Glomerular endothelial cell (primary cell): ENCODE measurements at places on chromosomes 4 and X.

GRCh38 chr4:41638866-41639265 lies 100.9 kb downstream of the LIMCH1 start:
- DNase-seq = no peak

GRCh38 chr4:87268411-87268810 lies 48.0 kb upstream of the KLHL8 start:
- no peak for DNase-seq

DNA sequence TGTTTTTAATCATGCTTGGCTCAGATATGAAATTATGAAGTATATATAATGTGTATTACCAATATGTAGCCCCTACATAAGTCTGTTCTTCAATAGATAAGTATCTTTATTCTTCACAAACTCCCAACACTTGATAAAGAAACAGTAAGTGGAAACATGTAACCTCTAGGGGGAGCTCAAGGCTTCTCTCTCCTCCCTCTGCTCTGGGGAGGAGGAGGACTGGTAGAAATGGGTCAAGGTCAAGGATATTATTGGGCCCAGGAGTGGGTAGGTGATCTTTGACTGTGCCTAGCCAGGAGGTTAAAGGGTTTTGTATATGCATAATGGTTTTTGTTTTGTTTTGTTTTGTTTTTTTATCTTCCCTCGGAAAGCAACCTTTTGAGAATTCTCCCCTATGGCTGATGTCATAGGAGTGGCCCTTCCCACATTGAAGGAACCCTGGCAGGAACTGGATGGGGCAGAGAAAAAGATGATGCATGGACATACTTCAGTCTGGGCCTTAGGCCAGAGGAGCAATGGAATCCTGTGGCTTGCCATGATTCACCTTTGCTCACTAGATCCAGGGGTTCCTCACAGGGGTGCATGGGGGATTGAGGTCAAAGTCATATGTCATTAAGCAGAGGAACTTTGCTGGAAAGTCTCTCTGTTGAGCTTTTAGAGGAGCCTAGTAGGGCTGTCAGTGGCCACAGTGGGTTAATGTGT lies 460.3 kb downstream of the MID1IP1 start:
- DNase-seq = peak; percentile 16

DNA sequence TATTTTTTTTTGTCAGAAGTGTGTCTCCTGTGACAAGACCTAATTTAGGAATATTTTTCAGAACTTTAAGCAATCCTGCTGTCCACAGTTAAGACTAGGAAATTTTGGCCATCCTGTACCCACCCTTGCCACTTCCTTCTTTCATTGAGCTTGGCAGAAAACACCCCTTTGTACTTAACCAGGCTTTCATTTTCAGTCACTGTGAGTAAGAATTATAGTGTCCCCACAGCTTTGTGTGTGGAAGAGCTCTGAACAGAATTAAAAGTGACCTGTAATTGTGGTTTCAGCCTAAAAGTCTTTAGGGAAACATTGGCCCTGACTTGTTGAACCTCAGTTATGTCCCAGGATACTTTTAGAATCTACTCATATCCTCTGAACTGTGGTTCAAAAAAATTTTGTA lies 153.7 kb upstream of the BMP3 start:
- no peak for DNase-seq

GRCh38 chr4:128303405-128303785 lies 15.8 kb upstream of the PGRMC2 start:
- no peak for DNase-seq

GRCh38 chr4:1471443-1472147 lies 65.4 kb upstream of the NKX1-1 start:
- no peak for DNase-seq

GRCh38 chr4:68372588-68372987 lies 22.7 kb upstream of the YTHDC1 start:
- no peak for DNase-seq

GRCh38 chrX:13051529-13052172 lies 7.2 kb upstream of the FAM9C start:
- no peak for DNase-seq

DNA sequence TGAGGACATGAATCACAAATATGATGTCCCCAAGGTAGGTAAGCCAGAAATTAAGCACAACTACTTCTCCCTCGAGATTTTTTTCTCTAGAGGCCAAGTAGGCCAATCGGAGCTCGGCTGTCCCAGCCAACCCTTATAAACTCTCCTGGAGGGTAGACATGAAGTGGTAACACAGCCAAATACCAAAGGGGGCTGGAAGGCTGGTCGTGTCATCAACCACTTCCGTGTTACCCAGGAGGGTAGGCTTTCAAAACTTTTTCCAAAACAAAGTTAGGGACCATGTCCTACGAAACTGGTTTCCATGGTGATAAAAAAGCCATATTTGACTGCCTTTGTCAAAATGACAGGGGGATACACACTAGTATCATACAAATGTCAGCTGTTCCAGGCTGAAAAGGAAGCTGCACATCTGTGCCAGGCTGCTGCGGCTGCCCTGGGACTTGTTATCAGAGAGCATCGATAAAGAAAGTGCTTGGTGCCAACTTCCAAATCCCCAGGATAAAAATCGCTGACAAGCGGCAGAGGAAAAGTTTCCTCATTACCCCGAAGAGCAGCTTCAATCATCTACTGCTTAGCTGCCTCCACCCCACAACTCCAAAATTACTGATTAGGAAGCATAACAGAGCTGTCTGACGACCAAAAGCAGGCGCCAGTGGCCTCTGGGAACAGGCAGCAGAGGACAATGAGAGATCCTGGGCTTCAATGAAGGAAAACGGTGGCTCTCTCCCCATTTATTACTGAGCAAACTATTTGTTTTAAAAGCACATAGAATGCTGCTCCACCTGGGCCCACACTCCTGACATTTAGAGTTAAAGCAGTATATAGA lies 20.8 kb downstream of the BCOR start:
- DNase-seq = no peak

DNA sequence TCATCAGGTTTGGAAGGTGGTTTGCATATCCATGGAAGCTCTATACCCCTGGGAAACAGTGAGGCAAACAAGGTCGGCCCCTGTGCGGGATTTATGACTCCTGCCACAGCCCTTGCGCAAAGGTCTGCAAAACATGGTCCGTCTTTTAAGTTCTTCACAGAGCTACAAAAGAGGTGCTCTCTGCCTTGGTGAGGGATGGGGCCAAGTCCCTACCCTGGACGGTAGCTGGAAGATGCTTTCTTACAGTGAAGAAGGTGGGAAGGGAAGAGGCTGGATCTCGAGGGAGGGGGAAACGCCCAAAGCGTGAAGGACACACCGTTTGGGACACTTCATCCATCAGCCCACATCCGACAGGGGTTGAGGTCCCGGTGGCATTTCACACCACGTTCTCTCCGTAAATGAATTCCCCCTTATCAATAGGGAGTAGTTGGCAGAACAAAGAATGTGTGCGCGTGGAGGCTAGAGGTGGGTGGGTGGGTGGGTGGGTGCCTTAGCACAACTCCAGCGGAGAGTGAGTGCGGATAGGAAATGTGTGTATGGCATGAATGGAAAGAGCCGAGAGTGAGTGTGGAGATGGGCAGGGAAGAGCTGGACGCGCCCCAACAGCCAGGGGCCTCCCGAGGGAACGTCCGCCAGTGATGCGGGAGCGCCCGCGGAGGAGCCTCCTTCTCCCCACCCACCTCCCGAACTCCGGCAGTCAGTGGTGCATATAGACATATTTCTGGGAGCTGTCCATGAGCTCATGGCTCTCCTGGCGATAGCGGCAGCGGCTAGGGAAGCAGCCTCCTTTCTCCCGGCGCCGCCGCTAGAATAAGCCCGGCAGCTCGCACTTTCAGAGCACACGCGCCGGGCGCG lies 68.3 kb downstream of the LARP7 start:
- no peak for DNase-seq

DNA sequence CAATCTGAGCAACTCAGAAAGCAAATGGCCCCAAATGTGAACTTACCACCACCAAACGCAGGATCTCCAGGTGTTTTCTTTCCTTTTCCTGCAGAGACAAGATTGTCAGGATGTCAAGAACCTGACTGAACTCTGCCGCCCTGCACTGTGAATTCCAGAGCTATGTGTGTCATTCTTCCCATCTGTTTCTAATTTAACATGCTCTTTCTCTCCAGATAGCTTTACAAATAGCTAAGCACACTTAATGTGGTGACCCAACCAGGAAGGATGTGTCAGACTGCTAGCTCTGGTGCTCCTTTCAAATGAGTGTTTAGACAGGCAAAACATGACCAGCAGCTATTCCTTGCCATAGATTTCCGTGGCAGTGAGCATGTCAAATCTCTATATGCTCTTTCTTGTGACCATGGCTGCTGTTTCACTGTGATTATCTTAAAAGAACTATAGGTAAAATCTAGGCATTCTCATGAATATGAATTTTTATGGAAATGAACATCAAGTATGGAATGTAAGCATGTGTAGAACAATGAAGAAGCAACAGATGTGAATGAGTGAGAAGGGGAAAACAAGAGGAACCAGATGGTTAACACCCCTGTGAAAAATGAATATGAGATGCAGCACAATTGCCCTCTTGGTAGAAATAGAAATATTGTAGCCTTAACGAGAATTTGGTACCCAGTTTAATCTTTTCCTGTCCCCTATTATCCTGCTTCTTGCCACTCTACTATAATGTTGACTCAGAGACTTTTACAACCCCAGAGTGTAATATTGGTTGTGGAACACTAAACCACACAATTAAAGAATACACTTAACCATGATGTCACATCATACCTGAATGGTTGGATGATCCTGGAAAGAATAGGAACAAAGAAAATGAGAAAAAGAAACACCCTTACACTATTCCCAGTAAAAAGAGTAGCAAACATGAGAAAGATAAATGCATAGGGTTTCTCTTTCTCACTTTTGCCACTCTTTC lies 247.8 kb upstream of the DKK2 start:
- DNase-seq = no peak

GRCh38 chr4:145824463-145824862 lies 114.2 kb downstream of the ZNF827 start:
- DNase-seq = no peak

DNA sequence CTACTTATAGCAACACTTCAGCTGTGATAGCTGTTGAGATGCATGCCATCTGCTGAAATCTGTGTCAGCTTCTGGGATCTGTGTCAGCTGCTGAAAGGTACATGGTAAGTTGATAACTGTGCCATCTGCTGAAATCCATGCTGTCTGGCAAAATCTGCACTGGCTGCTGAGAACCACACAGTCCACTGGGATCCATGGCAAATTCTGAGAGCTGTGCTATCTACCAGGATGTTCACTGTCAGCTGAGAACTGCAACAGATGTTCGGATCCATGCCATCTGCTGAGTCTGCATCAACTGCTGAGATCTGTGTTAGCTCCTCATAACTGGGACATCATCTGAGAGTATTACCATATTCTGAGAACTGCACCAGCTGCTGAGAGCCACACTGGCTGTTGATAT lies 430.5 kb upstream of the POU3F4 start:
- DNase-seq = no peak

- peak; percentile 65 for DNase-seq
These were observed 119.2 kb upstream of the EDNRA start for GRCh38 chr4:147361726-147362125.

DNA sequence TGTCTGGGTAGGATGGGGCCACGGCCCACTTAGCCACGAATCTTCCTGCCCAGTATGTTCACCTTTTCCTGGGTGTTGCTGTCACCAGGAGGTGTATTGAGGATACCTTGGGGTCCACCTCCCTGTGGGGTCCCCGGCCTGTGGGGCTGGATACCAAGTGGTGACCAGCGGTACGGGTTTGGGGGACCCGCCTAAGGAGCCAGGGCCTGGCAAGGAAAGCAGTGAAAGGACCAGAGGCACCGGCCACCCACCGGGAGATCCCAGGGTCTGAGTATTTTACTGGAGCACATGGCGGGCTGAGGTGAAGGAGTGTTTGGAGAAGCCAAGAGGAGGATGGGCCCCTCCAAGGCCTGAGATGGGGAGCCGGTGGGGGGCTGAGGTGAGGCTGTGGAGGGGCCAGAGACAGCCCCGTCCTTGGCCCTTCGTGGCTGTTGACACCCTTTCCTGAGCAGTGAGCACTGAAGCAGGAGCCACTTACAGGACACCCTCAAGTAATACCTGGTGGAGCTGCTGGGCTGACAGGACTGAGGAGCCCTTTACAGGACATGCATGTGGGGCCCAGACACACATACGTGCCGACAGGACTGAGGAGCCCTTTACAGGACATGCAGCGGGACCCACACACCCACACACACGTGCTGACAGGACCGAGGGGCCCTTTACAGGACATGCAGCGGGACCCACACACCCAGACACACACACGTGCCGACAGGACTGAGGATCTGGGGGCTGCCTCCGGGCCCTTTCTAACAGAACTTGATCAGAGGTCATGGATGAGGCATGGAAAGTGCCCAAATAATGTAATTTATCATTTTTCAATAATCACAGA lies 38.4 kb downstream of the TMEM271 start:
- DNase-seq = no peak

GRCh38 chrX:148713981-148714380 lies 213.6 kb downstream of the AFF2 start:
- no peak for DNase-seq

GRCh38 chrX:21373001-21373400 lies 1.2 kb upstream of the CNKSR2 start:
- DNase-seq = no peak

- no peak for DNase-seq
These were observed 89.7 kb downstream of the PPEF1 start for GRCh38 chrX:18797141-18797540.

- DNase-seq = no peak
These were observed 815.8 kb downstream of the TRIML1 start for GRCh38 chr4:188955066-188955465.

- DNase-seq = no peak
These were observed 232.4 kb downstream of the DCTD start for GRCh38 chr4:182684796-182685195.

DNA sequence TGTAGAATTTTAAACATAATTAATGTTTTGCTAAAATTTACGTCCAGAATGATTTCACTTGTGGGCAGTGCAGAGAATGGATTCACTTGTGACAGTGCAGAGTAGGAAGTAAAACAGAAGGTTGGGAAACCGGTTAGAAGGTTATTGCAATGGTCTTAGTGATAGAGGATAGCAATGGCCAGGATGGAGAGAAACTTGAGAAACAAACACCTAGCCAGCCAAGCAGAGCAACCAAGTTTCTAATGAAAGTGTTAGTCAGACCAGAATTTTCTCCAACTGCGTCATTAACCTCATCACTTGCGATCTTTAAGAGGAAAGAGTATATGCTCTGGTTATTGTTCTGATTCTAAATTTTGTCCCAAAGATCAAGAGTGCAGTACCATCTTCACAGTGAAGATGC lies 50.0 kb upstream of the TBC1D9 start:
- DNase-seq = no peak

- DNase-seq = no peak
These were observed 82.8 kb upstream of the VEGFC start for GRCh38 chr4:176875446-176875930.

DNA sequence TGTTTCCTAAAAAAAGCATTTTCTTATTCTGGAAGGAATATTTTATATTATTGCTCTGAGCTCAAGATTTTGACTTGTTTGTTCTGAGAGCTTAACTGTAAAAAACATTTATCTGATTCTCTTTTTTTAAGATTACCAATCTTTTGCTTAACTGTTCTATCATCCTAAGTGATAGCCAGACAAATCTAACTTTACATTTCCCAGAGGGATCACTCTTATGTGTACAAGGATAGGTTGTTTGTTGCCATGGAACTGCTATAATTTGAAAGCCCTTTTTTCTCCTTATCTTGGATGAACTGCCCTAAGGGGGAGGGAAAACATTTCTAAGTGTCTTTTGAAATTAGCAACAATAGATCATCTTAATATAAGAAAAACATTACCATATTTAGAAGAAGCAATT lies 494.7 kb downstream of the TRAM1L1 start:
- DNase-seq = no peak

- DNase-seq = no peak
These were observed 46.8 kb upstream of the BCOR start for GRCh38 chrX:40144576-40144975.

- DNase-seq = no peak
These were observed 77.2 kb downstream of the PDLIM5 start for GRCh38 chr4:94528792-94529451.
